ENCODE measurements at places on chromosomes 3 and 15. TPM values are rescaled to one million over a fixed set of nuclear protein-coding genes. Genes with fewer than 3 reads are reported as not detected.

Gene CHRM5
- not detected for total RNA-seq

Gene CLDN18
- under 0.01 TPM for total RNA-seq

Gene IGSF11
- not detected for total RNA-seq

Gene PP2D1
- not detected for total RNA-seq

Gene BTLA
- not detected for total RNA-seq

Gene MGA
- total RNA-seq = 46.3 TPM

Gene PARP3
- 51.9 TPM for total RNA-seq

Gene RBM6
- total RNA-seq = 66.6 TPM

Gene SAXO2
- total RNA-seq = 1.9 TPM

Gene HCN4
- total RNA-seq = not detected

Gene PLA2G4D
- not detected for total RNA-seq

Measured in articular chondrocyte of knee joint (primary cell).